Activated effector memory CD4-positive, alpha-beta T cell treated with Interleukin-2 at 50 U/mL for 16 hours (primary cell): ENCODE measurements at places on chromosomes 3 and 15.

DNA sequence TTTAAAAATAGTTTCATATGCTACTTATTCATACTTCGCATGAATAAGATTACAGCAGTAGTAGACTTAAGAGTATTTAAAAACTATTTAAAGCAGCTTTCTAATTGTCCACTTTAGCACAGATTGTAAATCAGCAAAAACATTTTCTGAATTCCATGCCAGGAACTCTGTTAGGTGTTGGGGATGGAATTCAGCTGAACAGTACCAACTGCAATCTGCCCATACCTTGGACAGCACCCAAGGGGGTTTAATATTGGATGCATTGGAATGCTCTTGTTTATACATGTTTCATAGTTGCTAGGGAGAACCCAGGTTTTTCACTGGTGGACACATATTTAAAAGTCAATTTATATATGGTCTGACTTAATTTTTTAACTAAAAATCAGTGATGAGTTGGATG is 74.8 kb downstream of the PPM1L start:
- no peak for DNase-seq

DNA sequence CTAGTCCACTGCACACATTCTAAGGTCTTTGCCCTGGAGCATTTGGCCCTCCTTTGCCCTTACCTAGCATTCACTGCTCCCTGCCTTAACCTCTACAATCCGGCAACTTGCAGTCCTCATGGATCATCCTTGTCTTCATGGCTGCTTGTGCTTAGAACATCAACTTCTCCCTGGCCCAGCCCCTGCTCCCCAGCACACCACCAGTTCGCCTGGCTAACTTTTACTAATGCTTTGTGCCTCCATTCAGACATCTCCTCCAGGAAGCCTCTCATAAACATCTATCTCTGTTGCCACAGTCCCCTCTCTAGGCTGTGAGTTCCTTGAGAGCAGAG is 57.1 kb downstream of the AAGAB start:
- DNase-seq: no peak

GRCh38 chr3:186953011-186953487 is 22.7 kb downstream of the ST6GAL1 start:
- DNase-seq: no peak

GRCh38 chr3:3919316-3919715 is 120.1 kb downstream of the LRRN1 start:
- DNase-seq: no peak

DNA sequence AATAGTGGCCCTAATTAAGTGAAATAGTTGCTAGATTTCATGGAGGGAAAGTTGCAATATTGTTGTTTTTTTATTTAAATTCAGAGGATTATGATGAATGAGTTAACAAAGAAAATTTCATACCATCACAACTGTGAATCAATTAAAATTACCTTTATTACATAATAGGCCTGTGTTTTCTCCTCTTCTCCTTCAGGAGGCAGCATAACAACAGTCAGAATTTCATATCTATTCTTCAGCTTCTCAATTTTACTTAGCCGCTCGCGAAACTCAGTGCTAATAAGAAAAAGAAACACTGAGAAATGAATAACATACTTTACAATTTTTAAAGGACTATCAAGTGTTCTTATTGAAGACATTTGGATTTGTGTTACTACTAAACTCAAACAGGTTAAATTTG is 29.4 kb downstream of the TTC14 start:
- DNase-seq: no peak

- no peak for DNase-seq
Measured at GRCh38 chr3:150357923-150358607, 50.0 kb upstream of the TSC22D2 start.

- DNase-seq: no peak
Measured at GRCh38 chr3:99482191-99482590, 156.2 kb upstream of the COL8A1 start.

- no peak for DNase-seq
Measured at GRCh38 chr15:23033979-23034378, 5.4 kb downstream of the TUBGCP5 start.

DNA sequence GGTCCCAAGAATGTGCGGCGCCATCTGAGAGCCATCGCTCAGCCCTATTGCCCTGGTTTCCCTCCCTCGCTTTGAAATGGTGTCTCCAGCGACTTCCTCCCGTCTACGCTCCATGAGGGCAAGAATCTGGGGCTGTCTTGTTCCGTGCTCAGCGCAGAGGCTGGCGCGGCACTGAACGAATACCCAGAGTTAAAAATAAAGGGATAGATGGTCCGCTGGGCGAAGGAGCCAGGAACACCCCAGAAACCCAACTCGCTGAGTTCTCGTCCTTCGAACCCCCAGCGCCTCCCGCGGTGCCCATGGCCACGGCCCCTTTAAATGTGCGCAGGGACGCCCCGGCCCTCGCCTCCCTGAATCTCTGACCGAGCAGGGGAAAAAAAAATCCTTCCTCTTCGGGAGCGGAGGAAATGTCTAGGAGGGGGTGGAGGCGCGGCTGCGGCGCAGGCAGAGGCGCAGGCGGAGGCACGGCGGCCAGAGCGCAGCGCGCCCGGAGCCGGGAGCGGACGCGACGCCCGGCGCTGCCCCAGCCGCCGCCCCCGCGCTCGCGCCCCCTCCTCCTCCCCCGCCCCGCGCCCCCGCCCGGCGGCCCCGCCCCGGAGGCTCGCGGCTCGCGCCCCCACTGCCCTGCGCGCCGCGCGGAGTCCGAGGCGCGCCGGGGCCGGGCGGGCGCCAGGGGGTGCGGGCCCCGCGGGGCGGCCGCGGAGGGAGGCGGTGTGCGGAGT is 8.5 kb upstream of the FGD5 start:
- DNase-seq: no peak

GRCh38 chr3:196596355-196596754 is 27.9 kb downstream of the FBXO45 start:
- no peak for DNase-seq

- no peak for DNase-seq
Measured at GRCh38 chr15:76084256-76084655, 24.5 kb downstream of the TMEM266 start.

DNA sequence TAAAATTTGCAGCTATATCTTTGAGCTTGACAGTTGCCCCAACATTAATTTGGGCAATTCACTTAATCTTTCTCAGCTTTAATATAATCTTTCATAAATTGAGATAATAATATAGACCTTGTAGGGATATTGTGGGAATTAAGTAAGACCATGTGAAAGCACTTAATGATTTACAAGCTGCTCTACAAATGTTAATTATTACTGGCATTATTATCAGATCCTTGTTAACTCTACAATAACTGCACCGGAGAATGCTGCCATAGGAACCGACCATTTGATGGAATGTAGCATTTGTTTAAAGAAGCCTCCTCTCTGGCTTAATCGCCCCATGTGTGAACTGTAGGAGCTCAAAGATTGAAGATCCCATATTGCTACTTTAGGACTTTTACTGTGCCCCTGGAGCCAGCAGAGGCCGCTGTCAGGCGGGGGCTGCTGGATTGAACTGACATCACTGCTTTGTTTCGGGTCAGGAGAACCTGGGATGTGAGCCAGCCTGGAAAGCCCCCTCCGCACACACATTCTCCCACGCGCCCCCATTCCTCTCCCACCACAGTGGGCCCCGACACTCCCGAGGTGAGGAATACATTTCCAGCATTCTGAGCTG is 154.2 kb upstream of the TNIK start:
- no peak for DNase-seq

- no peak for DNase-seq
Measured at GRCh38 chr15:68265081-68265480, 12.5 kb upstream of the FEM1B start.

DNA sequence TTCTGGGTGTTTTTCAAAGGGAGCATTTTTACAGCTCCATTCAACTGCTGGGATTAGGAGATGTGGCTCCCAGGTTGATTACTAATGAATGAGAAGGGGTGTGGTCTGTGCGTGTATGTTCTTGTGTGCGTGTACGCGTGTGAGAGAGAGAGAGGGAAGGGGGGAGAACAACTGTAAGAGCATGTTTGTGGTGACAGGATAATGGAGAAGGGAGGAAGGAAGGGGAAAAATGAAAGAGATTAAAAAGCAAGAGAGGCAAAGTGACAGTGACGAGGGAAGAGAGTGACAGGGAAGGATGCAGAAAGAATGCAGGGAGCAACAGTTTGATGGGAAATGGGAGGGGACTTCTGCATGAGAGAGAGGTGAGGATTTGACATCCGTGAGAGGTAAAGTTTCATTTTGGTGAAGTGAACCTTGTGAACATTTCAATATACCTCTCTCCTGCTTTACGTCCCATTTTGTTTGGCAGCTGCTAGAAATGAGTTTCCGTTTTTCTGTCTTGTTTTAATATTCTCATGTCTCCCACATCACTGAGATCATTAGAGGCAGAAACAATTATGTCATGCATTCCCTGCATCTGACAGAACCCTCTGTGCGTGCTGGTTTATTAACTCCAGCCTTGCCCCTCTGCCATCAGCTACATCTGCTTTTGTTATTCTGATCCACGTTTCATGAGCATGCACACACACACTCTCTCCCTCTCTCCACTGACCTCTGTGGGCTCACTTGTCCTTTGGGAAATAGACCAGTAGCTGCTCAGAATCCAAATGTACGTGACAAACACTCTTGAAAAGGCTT is 161.6 kb downstream of the GAP43 start:
- no peak for DNase-seq

DNA sequence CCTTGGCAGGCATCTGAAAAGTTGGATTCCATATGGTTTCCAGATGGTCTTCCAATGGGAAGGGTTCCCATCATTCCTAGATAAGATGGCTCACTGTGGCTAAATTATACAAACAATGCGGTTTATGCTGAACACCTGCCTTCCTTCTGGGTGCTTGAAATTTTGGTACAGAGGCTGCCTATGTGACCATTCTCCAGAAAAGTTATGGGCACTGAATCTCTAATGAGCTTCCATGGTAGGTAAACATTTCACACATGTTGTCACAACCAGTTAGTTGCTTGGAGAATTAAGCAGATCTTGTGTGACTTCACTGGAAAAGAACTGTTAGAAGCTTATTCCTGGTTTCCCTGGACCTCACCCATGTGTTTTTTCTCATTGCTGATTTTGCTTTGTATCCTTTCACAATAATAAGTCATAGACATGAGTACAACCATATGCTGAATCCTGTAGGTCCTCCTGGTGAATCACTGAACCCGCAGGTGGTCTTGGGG is 30.1 kb downstream of the PLOD2 start:
- DNase-seq: no peak
